ENCODE measurements at places on chromosomes 16 and 17. TPM values are rescaled to one million over a fixed set of nuclear protein-coding genes. Genes with fewer than 3 reads are reported as not detected.

Gene RDM1
- polyA plus RNA-seq: not detected

Gene ACSM5
- 0.33 TPM for polyA plus RNA-seq

Gene TNK1
- not detected for polyA plus RNA-seq

Gene PHOSPHO1
- 1.3 TPM for polyA plus RNA-seq

Gene MT1E
- polyA plus RNA-seq: 3.4 TPM

Gene ZSCAN10
- polyA plus RNA-seq: not detected

Gene HIRIP3
- 3.3 TPM for polyA plus RNA-seq

Gene CCL7
- polyA plus RNA-seq: 0.38 TPM

Gene CDT1
- 0.07 TPM for polyA plus RNA-seq

Gene IL17C
- not detected for polyA plus RNA-seq

Gene MYH3
- polyA plus RNA-seq: not detected

Gene GNGT2
- 12.2 TPM for polyA plus RNA-seq

Gene GRAPL
- polyA plus RNA-seq: 0.56 TPM

Gene PYY
- polyA plus RNA-seq: not detected

Gene SCARF1
- polyA plus RNA-seq: 6.3 TPM

Gene C16orf96
- polyA plus RNA-seq: not detected

Gene DNASE1L2
- polyA plus RNA-seq: not detected

Gene MYCBPAP
- polyA plus RNA-seq: not detected

Gene TNP2
- not detected for polyA plus RNA-seq

Gene WNT3
- polyA plus RNA-seq: not detected

Gene SPNS1
- polyA plus RNA-seq: 93.4 TPM

Gene CTF1
- not detected for polyA plus RNA-seq

Gene TMEM101
- polyA plus RNA-seq: 33.6 TPM

Gene GPR142
- polyA plus RNA-seq: not detected

Gene WFDC1
- polyA plus RNA-seq: not detected

Gene SLC13A2
- not detected for polyA plus RNA-seq

Gene KRTAP9-8
- not detected for polyA plus RNA-seq

Gene CA5A
- polyA plus RNA-seq: not detected

Gene XYLT1
- 9.4 TPM for polyA plus RNA-seq

Gene KDM6B
- polyA plus RNA-seq: 0.44 TPM

Gene RBFOX1
- not detected for polyA plus RNA-seq

Gene NPIPA3
- 1.4 TPM for polyA plus RNA-seq

Gene SMIM36
- not detected for polyA plus RNA-seq

Gene ACSM2B
- not detected for polyA plus RNA-seq

Gene ZDHHC7
- polyA plus RNA-seq: 99.7 TPM

Gene KRTAP4-6
- polyA plus RNA-seq: not detected

Gene FA2H
- not detected for polyA plus RNA-seq

Gene TSPOAP1
- 0.10 TPM for polyA plus RNA-seq

Gene SLC22A31
- polyA plus RNA-seq: not detected

Gene CCDC78
- not detected for polyA plus RNA-seq

Gene SPATA32
- not detected for polyA plus RNA-seq

Gene GGT6
- polyA plus RNA-seq: not detected

Gene INTS2
- 2.2 TPM for polyA plus RNA-seq

Gene SLC38A8
- not detected for polyA plus RNA-seq

Gene LPO
- polyA plus RNA-seq: not detected

Gene RAD51D
- 6.9 TPM for polyA plus RNA-seq

Gene TAT
- not detected for polyA plus RNA-seq
